ENCODE measurements at places on chromosomes 2 and 18.
A peak's percentile ranks its signal among the peaks of the same experiment; 100 is the strongest.

DNA sequence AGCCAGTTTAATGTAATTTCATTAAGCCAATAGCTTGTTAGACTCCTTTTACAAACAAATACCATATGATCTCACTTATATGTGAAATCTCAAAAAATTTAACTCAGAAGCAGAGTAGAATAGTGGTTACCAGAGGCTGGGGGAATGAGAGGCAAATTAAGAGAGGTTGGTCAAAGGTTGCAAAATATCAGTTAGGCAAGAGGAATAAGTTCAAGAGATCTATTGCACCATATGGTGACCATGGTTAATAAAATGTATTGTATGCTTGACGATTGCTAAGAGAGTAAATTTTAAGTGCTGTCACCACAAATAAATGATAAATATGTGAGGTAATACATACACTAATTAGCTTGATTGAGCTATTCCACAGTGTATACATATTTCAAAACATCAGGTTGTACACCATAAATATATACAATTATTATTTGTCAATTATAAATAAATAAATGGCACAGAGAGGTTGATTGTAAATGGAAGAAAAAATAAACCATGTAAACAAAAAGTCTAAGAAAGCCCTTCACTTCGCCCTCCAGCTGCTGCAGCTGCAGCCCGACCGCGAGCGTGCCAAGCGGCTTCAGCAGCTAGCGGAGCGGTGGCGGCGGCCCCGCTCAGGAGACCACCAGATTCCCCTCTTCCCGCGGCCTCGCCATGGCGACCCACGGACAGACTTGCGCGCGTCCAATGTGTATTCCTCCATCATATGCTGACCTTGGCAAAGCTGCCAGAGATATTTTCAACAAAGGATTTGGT is 23.0 kb upstream of the ACTR2 start:
- no peak for DNase-seq

- DNase-seq = no peak
Observed at GRCh38 chr2:133486771-133487191, 81.5 kb downstream of the NCKAP5 start.

- no peak for DNase-seq
Observed at GRCh38 chr2:23588106-23588505, 203.1 kb downstream of the KLHL29 start.

GRCh38 chr2:143955401-143956065 is 564.4 kb downstream of the ZEB2 start:
- peak; percentile 44 for DNase-seq

DNA sequence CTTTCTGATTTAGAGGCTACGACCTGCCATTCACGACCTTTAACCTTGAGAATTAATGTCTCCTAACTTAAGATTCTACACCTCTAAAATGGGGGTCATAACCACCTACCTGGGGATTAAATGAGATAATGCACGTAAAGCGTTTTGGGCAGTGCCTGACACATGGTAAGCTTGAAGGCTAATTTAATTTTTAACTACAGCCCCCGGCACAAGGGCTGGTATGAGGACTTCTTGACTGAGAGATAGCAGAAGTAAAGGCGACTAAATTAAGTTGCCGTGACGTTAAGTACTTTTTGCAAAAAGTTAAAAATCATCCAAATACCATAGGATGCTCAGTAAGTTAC is 549 bp downstream of the MRPL35 start:
- no peak for DNase-seq

DNA sequence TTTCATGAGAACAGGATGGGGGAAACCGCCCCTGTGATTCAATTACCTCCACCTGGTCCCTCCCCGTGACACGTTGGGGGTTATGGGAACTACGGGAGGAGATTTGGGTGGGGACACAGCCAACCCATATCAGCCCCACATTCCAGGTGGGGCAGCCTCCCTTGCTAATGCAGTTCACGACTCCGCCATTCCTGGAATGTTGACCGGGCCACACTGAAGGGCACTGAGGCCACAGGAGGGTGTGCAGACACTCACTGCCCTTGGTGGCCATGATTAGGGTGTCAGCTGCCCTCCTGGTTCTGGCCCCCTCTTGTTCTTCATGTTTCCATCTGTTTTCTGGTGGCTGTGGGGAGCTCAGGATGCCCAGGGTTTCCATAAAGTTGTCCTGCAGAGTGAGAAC is 176.3 kb downstream of the TWIST2 start:
- no peak for DNase-seq

- DNase-seq = no peak
Observed at GRCh38 chr2:129263939-129264338, 715.5 kb upstream of the RAB6C start.

GRCh38 chr2:85323351-85323987 is 4.3 kb downstream of the TGOLN2 start:
- DNase-seq = no peak

GRCh38 chr18:74230922-74231714 is 60.6 kb downstream of the CYB5A start:
- no peak for DNase-seq

DNA sequence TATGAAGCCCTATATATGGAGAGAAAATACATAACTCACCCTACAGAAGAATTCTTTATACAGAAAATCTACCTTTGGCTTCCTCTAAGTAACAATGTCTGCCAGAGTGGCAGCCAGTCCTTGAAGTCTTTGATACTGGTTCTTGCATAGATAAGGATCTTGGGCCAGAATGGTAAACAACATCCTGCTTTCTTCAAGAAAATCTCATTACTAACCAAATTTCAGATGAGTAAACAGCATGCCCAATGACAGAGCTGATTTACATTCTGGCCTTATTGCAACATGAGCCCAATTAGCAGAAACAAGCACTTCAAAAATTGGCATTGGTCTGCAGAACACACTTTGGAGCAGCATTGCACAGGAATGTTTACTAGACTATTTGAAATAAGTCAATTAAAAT is 336.5 kb upstream of the ST6GAL2 start:
- no peak for DNase-seq

- DNase-seq = no peak
Observed at GRCh38 chr18:74497778-74498177, 1.6 kb downstream of the CNDP2 start.

- DNase-seq = no peak
Observed at GRCh38 chr2:151053661-151053990, 208.0 kb downstream of the RBM43 start.

DNA sequence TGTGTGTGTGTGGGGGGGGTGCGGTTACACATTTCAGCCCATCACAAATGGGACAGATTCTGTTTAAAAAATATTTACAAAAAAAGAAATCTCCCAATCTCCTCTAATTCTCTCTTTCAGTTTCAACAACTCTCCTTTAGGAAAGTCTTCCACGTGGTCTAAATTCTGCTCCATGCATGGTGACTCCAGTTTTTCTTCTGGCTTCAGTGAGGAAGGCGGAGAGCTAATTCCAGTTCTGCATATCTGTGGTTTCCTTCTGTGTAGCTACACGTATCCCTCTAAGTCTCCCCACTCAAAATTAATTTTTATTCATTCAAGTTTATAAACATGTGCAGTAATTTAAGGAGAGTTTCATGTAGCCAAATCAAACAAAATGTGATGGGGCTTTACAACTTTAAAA is 111.6 kb downstream of the SLC4A3 start:
- no peak for DNase-seq

GRCh38 chr2:240569523-240569997 is 1.3 kb downstream of the RNPEPL1 start:
- DNase-seq = no peak

DNA sequence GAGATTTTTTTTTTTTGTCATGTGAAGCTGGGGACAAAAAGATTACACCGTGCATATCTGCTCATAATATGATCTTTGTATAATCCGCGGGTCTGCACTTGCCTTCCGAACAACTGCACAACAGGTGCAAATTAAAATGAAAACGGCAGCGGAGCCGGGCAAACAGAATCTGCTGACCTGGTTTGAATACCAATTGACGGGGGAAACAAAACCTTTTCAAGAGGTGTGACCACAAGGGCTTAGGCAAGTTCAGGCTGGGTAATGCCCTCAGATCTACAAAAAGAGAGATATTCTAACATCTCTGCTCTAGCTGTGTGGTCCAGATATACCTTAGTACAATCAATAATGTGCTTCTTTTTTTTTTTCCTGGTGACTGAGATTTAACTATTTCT is 88.5 kb downstream of the ZEB2 start:
- no peak for DNase-seq

GRCh38 chr2:7681881-7682461 is 764.8 kb downstream of the RNF144A start:
- no peak for DNase-seq

All from AG04450 (cell line).